ENCODE measurements at places on chromosomes 6 and 20.

GRCh38 chr6:44493593-44493992 is 106.1 kb downstream of the CDC5L start:
- no peak for DNase-seq

GRCh38 chr6:50829898-50830444 is 11.3 kb downstream of the TFAP2B start:
- no peak for DNase-seq

DNA sequence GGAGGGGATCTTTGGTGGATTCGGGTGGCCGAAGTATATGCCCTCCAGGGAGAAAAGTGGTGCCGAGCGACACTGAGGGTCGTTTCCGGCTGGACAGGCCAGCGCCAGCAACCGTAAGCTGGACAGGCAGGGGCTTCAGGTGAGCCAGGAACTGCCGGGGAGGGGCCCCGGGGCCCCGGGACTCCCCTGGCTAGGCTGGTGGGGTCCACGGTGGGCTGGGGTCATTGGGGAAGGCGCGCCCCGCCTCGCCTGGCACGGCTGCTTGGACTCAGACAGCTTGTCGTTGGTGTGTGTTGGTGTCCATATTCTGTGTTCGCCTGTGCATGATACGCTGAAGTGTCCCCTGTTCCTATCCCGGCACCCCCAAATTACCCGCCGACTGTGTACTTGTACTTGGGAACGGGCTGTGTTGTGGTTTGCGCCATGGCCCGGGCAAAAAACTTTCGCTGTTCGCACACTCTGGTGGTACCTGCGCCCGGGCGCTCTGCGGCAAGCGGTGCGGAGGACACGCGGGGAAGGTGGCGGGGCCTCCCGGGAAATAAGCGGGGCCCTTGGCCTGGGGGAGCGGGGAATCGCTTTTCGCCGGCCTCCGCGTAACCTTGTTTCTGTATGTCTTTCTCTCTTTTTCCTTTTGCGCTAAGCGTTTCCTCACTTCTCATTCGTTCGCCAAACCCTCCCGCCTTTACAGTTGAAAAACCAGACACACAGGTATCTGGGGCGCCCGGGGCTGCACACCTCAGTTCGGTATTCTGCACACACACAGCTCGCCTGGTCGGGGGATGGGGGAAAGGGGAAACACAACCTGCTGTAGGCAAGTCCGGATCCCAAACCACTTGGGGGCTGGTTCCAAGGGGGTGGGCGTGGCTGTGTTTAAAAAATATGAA is 3.2 kb downstream of the GNAS start:
- no peak for DNase-seq

DNA sequence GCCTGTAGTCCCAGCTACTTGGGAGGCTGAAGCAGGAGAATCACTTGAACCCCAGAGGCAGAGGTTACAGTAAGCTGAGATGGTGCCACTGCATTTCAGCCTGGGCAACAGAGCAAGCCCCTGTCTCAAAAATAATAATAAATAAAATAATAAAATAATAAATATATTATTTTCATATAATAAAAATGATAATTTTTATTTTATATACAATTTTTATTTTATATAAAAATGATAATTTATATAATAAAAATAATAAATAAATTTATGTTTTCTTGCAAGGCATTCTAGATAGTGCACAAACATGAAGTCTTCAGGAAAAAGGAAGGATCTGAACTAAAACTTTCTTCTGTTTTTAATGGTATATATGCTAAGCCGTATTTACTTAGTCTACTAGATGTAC is 12.6 kb upstream of the SGK1 start:
- no peak for DNase-seq

- peak; percentile 78 for DNase-seq
These were observed 174.1 kb downstream of the DOK5 start for GRCh38 chr20:54649511-54649962.

GRCh38 chr6:154606457-154606856 is 96.0 kb upstream of the CNKSR3 start:
- no peak for DNase-seq

DNA sequence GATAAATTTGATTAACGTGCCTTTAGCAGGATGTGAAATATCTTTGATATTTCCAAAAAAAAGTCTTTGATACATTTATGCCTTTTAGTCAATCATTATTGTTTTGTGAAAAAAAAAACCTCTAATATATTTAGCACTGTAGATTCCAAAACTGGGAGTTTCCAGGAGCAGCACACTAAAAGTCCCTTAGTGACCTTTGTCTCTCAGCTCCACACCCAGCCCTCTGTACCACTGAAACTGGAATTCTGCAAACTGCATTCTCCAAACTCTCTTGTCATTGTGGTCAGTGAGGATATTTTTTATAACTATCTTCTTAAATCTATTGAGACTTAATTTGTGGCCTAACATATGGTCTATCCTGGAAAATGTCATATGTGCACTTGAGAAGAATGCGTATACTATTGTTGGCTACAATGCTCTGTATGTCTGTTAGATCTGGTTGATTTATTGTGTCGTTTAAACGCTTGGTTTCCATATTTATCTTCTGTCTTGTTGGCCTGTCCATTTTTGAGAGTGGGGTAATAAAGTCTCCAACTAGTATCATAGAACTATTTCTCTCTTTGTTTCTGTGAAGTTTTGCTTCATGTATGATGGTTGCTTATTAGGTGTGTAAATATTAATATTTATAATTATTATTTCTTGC is 73.2 kb upstream of the CNKSR3 start:
- DNase-seq: no peak

- no peak for DNase-seq
These were observed 128.4 kb downstream of the SYCP2 start for GRCh38 chr20:59804871-59805665.

- no peak for DNase-seq
These were observed 150.8 kb downstream of the OR2B2 start for GRCh38 chr6:27761391-27761790.

GRCh38 chr6:104601131-104601651 is 258.5 kb downstream of the HACE1 start:
- DNase-seq: no peak

DNA sequence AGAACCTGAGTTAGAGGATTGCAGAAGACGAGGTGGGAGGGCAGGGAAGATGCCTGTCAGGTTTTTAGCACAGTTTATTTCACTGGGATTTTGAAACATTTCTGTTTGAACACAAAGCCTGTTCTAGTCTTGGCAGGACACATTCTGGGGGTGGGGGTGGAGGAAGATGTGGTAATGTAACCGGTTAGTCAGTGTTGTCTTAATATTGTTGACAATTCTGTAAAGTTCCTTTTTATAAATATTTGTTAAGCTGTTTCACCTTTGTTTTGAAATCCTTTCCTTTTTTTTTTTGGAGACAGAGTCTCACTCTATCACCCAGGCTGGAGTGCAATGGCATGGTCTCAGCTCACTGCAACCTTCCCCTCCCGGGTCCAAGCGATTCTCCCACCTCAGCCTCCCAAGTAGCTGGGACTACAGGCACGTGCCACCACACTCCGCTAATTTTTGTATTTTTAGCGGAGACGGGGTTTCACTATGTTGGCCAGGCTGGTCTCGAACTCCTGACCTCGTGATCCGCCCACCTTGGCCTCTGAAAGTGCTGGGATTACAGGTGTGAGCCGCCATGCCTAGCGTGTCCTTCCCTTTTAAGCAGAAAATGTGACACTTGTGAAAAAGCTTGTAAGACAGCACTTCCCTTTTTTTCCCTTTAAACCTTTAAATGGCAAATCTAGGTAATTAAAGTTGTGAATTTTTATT is 20.2 kb downstream of the SLC9A8 start:
- no peak for DNase-seq

DNA sequence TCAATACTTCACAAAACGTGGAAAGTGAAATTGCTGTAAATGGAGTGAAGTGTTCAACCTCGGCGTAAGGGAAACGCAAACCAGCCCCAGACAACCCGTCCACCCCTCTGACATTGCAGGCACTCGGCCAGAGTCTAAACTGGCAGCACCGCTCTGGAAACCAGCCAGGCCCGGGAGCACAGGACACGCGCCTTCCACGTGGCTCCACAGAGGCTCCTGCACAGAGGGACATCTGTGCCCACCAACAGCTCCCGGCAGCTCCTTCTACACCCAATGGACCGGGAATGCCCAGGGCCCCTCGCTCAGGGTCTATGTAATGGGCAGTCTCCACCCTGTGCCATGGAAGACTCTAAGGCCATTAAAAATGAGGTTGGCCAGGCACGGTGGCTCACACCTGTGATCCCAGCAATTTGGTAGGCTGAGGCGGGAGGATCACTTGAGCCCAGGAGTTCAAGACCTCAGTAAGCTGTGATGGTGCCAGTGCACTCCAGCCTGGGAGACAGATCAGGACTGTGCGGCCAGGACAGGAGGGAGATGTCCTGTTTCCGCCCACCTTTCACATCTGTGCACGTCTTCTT is 3.4 kb upstream of the HELZ2 start:
- DNase-seq: no peak

DNA sequence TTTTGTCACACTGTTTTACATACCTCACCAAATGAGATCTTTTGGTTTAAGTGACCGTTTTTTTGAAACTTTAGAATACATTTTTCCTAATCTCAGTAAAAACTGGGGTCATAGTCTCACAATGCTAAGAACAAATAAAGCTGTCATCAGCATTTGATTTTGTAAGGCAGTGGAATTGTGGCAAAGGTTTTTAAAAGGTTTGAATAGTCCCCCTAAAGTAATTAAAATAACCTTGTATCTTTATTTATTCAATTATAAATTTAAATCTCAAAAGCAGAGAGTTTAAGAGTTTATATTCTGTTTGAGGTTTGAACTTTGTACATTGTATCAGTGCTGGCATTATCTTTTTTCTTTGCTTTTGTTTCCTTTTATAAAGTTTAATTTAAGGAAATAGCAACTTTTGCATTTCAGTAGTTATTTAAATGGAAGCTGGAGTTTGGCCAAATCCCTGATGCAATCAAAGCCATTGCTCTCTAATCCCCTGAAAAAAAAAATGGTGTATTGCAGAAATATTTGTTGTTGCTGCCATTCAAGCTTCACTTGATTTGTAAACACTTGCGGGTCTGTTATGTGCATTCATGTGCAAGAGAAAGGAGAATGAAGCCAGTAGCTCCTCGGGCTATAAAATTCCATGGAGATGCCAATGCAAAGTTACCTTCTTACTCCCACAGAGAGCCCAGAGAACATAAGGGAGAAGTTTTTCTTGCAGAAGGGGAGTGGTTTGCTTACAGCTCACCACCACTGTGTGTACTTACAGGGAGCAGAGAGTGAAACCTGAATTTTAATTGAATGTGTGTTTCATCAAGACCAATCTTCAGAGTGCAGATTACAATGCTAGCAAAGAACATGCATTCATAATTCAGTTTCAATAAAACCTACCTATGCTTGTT is 391.8 kb downstream of the ARHGAP18 start:
- peak; percentile 13 for DNase-seq

DNA sequence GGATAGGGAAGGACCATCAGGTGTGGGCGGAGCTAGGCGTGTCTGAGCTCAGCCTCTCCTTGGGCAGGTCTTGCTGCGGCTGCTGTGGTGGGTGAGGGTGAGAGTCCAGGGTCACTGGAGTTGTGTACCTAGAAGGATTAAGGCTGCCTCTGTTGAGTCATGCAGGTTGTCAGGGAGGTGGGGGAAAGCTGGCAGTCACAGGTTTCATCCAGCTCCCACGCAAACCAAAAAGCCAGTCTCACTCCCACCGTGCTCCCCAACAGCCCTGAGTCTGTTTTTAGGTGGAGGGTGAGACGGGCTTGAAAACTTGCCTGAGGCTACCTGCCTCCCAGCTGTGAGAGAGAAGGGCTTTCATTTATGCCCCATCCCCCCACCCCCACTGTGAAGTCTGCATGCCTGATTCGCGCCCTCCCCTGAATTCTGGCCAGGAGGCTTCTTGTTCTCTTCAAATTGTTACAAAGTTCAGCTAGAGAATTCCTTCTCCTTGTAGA is 161.5 kb downstream of the MYLK4 start:
- DNase-seq: no peak

DNA sequence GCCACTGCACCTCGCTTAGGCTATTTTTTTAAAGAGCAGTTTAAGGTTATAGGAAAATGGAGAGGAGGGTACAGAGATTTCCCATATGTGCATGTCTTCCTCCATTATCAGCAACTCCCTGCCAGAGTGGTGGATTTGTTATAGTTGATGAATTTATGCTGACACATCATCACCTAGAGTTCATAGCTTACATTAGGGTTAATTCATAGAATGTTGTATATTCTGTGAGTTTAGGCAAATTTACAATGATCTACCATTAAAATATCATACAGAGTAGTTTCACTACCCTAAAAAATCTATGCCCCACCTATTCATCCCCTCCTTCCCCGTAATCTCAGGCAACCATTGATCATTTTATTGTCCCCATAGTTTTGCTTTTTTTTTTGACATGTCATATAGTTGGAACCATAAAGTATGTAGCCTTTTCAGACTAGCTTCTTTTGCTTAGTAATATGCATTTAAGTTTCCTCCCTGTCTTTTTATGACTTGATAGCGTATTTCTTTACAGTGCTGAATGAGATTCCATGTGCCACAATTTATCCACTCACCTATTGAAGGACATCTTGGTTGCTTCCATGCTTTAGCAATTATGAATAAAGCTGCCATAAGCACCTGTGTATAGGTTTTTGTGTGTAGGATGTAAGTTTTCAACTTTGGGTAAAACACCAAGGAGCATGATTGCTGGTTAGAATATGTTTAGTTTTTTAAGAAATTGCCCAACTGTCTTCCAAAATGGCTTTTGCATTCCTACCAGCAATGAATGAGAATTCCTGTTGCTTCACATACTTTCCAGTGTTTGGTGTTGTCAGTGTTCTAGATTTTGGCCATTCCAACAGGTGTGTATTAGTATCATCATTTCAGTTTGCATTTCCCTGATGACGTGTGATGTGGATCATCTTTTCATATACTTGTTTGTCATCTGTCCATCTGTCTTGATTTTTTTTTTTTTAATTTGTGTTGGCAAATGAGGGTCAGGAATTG is 60.2 kb downstream of the NCOA3 start:
- DNase-seq: no peak

DNA sequence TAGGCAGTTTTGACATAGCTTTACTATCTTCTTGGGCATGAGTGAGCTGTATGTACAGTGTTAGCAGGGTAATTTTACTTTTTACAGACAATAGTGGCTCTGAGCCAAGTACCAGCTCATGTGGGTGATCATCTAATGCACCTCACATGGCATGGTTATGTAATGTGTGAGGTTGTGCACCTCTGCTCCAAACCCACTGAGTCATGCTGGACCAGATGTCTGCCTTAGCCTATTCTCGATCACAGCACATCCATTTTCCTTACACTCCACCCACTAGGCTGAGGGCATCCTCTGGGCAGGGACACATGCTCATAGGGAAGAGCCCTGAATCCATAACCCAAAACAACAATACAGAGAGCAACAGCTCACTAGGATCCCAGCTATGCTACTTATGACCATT is 71.6 kb upstream of the FBXL4 start:
- DNase-seq: no peak

DNA sequence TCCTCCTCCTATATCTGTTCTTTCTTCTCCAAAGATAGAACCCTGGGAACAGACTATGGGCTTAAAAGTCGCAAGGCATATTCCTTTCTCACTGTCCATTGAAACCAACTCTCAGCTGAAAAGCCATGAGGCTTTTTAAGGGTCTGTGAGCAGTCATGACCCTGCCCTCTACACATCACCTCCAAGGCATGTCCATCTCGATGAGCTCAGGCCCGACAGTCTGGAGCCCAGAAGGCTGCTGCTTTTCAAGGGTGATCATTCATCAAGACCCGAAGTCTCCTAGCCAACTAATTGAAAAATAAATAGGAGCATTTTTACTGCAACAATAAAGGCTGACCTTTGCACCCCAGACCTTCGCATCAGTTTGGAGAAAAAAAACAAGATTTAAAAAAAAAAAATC is 378.8 kb upstream of the NRSN1 start:
- peak; percentile 21 for DNase-seq

- DNase-seq: no peak
These were observed 105.7 kb downstream of the MTFR2 start for GRCh38 chr6:136144251-136145023.

GRCh38 chr6:136927292-136927691 is 5.2 kb downstream of the SLC35D3 start:
- DNase-seq: peak; percentile 64
